ENCODE measurements at places on chromosomes 12 and 14.

GRCh38 chr12:90905691-90906370 lies 49.1 kb downstream of the CCER1 start:
- no peak for DNase-seq

DNA sequence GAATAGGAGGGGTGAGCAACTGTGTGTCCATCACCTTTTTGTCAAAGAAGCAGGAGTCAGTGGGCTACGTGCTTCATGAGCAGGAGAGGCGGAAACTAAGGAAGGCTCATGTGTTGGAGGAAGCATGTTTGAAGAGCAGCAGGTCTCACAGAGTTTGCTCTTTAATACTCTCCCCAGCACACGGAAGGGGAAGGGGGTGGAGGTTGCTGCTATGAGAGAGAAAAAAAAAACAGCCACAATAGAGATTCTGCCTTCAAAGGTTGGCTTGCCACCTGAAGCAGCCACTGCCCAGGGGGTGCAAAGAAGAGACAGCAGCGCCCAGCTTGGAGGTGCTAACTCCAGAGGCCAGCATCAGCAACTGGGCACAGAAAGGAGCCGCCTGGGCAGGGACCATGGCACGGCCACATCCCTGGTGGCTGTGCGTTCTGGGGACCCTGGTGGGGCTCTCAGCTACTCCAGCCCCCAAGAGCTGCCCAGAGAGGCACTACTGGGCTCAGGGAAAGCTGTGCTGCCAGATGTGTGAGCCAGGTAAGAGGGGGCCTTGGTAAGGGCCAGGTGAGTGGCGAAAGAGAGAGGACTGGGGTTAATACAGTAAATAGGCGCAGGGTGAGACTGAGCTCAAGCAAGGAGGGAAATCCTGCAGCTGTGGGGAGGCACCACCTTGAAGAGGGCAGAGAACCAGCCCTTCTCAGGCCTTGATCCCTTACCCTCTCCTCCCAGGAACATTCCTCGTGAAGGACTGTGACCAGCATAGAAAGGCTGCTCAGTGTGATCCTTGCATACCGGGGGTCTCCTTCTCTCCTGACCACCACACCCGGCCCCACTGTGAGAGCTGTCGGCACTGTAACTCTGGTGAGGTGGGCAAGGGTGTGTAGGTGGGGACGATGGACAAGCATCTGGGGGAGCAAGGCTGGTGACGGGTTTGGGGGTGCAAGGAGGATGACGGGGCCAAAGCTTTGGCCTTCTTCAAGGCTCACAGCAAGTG lies at the start of gene CD27:
Gene CD27 (plus strand): TSS at position 252 of the 985 bp plus-strand sequence. CDS start 141 bp downstream, at position 393.
- no peak for DNase-seq

DNA sequence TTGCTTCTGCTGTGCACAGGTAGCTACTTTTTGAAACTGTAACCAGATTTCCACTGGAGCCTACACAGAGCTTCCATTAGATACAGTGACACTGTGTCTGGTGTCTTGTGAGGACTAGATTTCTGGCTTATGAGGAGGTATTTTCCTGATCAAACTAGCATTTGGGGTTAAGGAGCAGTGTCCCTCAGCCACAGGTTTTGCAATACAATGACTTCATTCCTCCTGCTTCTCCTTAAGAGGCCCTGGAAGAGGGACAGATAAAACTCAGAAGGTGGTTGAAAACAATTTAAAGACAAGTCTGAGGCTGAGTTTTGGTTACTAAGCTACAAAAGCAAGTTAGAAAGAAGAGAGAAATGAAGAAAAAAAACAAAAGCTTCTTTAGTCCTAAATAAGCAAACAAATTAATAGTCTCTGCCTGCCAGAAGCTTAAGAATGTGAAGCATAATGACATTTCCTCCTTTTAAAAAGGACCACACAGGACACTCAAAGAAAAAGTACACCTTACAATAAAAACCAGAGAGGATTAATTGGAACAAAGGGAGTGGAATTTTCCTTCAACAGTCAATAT lies 53.0 kb downstream of the PKP2 start:
- no peak for DNase-seq

GRCh38 chr14:84029246-84029645 lies 1500.7 kb upstream of the FLRT2 start:
- DNase-seq = no peak

DNA sequence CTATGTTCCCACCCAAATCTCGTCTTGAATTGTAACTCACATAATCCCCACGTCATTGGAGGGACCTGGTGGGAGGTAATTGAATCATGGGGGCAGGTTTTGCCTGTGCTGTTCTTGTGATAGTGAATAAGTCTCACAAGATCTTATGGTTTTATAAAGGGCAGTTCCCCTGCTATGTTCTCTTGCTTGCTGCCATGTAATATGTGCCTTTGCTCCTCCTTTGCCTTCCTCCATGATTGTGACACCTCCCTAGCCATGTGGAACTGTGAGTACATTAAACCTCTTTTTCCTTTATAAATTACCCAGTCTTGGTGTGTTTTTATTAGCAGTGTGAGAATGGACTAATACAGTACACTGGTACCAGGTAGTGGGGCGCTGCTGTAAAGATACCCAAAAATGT lies 177.6 kb upstream of the SYT10 start:
- no peak for DNase-seq

GRCh38 chr14:61255968-61256367 lies 25.2 kb downstream of the TMEM30B start:
- no peak for DNase-seq

- DNase-seq = no peak
Observed at GRCh38 chr14:79587875-79588274, 623.4 kb downstream of the DIO2 start.

- DNase-seq = no peak
Observed at GRCh38 chr12:67042697-67043131, 226.4 kb upstream of the CAND1 start.

DNA sequence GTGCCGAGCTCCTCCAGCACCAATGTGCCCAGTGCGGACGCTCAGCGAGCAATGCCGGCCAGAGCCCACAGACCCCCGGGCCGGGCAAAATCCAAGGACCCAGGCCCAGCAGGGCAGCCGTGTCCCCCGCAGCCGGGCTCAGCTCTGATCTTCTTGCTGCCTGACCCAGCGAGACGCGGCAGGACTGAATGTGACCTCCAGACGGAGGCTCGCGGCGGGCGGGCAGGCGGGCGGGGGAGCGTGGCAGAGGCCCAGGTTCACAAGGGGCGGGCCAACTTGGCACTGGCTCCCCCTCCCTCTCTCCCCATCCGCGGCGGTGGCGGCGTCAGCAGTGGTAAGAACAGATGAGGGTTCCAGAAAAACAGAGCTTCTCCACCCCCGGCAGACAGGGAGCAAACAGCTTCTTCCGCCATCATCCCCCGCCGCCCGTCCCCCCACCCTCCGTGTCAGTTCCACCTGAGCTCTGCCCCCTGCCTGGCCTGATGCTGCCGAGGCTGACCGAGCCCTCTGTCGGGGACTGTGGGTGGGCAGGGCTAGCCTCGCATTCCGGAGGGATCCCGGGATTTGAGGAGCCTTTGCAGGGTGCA lies 94.3 kb downstream of the RFLNA start:
- peak; percentile 43 for DNase-seq

- DNase-seq = no peak
Observed at GRCh38 chr14:73754911-73755360, 40.8 kb upstream of the PNMA1 start.

- no peak for DNase-seq
Observed at GRCh38 chr12:96143392-96143791, 50.8 kb upstream of the ELK3 start.

DNA sequence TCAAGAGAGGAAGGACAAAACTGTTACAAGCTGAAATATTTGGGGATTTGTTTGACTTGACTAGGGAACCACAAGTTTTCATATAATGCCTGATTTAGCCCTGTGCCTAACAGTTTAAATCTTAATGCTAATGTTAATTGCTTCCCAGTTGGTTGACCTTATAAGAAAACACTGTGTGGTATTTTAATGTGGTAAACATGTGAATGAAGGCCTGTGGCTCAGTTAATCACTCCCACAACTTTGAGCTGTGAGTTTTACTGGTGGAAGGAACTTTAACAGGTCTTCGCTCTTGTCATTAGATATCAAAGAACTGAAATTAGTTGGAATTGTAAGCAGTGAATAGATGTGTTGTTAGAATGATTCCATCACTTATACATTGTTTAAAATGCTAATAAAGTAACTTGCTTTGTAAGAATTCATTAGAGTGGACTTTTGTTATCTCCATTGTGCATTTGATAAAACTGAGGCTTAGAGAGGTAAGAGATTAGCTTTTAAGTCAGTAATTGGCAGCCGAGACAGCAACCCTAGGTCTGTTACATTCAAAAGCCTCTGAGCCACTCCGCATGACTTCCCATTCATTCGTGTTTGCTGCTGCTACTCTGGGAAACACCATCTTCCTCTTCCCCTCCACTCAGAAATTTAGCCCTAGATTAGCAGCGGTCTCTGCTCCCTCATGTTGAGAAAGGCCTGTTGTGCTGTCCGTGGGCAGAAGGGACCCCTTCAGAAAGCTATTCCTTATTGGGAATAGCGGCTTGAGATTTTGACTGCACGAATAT lies 1.0 kb upstream of the TBK1 start:
- DNase-seq = no peak

DNA sequence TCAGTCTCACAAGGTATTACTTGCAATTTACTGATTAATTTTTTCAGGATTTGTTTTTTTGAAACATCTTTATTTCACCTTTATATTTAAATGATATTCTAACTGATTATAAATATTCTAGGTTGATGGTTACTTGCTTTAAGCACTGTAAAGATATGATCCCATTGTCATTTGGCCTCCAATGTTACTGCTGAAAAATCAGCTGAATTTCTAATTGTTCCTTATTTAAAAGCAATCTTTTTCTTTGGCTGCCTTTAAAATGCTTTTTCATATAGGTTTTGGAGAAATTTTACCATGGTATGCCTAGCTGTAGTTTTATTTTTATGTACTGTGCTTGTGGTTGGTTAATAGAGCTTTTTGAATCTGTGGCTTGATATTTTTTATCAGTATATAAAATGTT lies 275.6 kb upstream of the PPFIA2 start:
- no peak for DNase-seq

GRCh38 chr12:129096184-129096583 lies 242.9 kb downstream of the GLT1D1 start:
- no peak for DNase-seq

- DNase-seq = no peak
Observed at GRCh38 chr12:94725375-94726168, 75.2 kb upstream of the TMCC3 start.

GRCh38 chr14:63432888-63433552 lies 110.2 kb downstream of the PPP2R5E start:
- no peak for DNase-seq

GRCh38 chr12:104651811-104652210 lies 195.1 kb downstream of the CHST11 start:
- DNase-seq = no peak

DNA sequence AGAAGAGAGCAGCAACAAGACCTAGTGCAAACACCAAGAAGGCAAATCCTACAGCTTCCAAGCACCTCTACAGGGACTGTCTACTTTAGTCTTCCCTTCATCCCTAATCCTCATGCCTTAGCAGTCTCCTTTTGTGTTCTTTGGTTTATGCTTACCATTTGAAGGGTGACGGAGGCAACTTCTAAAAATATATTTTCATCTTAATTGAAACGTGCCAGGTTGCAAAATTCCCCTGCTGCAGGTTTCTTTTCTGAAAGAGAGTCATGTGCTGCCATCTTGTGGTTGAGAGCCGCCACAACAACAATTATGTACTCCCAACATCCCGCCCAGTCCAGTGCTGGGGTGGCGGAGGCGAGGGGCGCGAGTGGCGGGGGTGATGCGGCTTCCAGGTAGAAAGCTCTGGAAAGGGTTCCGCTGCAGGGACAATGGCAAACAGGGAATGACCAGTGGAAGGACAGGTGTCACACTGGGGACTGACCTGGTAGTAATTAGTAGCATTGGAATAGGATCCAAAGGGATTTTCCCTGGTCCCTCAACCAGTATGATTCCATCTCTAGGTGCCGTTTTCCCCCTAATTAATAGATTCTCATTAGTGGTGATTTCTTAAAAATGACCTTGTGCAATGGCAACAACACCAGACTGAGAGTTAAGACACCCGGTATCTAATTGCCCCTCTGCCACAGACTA lies 80.3 kb upstream of the GNG2 start:
- peak; percentile 58 for DNase-seq

- DNase-seq = no peak
Observed at GRCh38 chr12:107522692-107523477, 162.7 kb upstream of the PWP1 start.

Measured in activated T-helper 2 cell treated with anti-CD3 and anti-CD28 coated beads, Interferon-gamma antibody, Interleukin-2, Interleukin-4, amounts not matched to agents 10 μg/mL and 5 μg/mL and 100 μg/mL, durations not matched to agents 14 hours and 24 hours and 36 hours (primary cell).